ENCODE measurements at places on chromosomes 2 and 18.

DNA sequence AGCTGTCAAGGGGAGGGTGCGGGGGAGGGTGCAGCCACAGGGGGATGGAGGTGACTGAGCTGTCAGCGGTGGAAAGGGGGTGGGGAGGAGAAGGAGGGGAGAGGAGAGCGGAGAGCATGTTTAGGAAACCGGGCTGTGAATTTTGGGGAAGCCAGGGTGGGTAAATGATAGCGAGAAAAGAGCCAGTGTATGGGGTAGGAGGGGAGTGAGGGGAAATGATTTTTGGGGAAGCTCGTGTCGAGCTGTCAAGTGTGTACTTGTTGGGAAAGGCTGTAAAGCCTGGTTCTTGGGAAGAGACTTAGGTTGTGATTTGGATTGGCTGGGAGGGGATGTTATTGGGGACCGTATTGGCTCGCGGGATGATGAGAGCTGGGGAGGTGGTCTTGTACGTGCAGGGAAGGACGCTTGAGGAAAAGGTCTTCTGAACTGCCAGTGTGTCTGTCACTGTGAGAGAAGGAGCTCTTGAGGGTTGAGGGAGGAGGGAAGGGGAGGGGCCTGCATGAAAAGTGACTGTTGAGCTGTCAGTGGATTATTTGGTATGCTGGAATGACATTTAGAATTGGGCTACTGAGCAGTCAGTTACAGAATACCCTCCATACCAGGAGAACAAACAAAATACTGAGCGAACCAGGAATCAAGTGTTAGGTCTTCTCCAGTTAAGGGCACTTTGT lies 1.0 kb downstream of the UBR3 start:
- peak; percentile 58 for DNase-seq

DNA sequence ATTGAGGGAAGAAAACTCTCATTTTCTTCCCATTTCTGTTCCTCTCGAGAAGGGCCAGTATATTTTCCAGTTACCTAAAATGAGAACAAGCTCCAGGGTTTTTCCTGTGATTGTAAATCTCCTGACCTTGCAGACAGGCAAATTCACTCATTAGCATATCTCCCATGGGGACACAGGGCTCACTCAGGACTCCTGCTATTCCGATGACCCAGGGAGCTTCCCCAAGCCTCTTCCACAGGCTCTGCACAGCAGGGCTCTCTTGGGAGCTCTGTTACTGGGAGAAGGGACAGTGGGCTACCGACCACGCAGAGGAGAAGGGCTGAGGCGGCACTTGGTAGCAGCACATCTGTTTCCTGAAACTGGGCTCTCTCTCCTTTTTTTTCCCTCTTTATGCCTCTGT lies 135.2 kb upstream of the CAPN13 start:
- no peak for DNase-seq

- peak; percentile 23 for DNase-seq
These were observed 245.7 kb downstream of the IKZF2 start for GRCh38 chr2:212905640-212906201.

- DNase-seq, result no peak
These were observed 178.6 kb downstream of the MGAT5 start for GRCh38 chr2:134432435-134432883.

DNA sequence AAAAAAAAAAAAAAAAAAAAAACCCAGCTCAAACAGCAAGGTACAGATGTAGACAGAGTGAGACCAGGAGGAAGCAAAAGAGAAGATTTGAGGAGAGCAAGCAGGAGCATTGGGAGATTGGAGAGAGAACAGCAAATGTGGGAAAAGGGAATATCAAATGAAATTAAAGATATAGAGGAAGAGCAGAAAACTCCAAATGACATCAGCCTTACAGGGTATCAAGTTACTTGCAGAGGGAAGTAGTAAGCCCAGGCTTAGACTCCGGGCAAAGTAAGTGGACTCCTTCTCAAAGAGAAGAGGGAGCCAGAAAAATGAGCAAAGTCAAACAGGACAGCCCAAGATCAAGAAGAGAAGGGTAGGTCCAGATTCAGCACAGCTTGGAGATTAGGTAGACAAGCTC lies 93.3 kb upstream of the PPP1CB start:
- peak; percentile 62 for DNase-seq

DNA sequence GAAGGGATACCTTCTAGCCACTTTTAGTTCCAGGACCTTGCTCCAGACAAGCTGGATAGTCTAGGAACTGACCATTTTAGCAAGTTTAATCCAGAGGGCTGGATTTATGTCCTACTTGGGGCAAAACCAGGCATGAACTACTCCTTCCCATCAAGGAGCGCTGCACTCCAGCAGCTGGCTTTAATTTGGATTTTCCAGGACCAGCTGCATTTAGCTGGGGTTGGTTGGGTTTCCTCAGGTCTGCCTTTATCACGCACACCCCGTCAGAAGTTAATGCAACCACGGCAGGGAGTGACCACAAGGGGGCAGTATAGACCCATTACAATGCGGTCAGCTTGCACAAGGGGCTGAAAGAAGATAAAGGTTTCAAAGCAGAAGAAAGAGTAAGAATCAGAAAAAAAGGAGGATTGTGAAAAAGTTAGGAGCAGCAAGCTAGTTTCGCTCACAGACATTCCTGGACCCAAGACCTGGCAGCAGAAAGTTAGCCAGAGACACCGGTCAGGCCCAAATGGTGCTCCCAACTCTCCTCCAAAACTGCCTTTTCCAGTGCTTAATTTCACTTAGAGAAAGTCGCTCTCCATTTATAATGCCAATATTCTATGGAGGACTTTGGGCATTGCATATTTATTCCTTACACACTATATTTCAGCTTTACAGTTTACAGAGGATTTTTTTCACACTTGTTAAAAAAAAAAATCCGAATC lies 40.1 kb downstream of the SLC4A1AP start:
- DNase-seq, result peak; percentile 97

GRCh38 chr2:111167076-111167862 lies 46.6 kb downstream of the BCL2L11 start:
- DNase-seq, result no peak

DNA sequence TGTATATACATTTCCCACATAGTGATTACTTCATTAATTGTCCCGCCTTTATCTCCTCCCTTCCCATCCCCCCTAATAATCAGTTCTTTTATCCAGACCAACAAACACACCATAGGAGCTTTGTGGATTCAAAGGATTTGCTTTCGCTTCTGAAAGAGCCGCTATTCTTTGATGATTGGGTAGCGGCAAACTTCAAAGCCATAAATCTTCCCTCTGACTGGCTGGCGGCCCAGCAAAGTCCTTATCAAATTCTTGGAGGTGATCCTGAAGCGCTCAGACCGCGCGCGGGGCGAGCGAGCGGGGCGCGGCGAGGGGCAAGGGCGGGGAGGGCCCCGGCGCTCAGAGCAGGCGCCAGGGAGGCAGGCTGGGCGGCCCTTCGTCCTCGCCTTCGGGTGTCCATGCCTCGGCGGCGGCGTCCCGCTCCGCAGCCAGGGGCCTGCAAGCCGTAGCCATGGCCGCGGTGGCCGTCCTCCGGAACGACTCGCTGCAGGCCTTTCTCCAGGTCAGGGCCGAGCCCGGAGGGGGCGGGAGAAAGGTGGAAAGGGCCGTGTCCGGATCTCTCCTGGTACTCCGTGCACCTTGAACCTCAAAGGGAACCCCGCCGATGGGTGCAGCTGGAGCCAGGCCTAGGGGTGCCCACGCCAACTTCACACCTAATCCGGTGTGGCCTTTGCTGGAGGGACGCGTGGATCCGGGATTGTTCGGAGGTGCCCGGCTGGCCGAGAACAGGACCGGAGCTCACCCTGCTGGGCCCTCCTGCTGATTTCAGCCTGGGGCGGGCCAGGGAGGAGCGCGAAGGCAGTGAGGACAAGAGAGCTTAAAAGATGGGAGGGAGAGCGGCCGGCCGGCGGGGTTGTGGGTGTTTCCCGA lies at the start of gene SP5:
Gene SP5 (plus strand): TSS at position 276 of the 870 bp plus-strand sequence. CDS start 176 bp downstream, at position 452.
- no peak for DNase-seq

GRCh38 chr2:232741294-232741693 lies 35.1 kb downstream of the KCNJ13 start:
- DNase-seq, result no peak

DNA sequence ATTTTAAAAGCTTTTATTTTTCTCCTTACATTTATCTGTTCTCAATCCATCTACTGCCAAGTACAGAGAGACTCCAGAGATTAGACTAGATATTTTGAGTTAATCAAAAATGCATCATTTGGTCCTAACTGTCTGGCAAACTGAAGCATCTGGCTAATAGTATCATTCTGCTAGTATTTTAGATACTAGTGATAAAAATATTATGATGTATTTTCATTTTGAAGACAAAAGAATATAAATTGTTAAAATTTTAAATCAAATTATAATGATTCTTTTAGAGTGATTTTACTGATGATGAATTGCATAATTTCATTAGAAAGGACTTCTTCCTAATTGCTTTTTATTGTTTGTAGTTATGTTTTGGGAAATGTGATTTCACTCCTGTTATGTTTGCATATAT lies 584.0 kb downstream of the LRRTM4 start:
- DNase-seq, result no peak

DNA sequence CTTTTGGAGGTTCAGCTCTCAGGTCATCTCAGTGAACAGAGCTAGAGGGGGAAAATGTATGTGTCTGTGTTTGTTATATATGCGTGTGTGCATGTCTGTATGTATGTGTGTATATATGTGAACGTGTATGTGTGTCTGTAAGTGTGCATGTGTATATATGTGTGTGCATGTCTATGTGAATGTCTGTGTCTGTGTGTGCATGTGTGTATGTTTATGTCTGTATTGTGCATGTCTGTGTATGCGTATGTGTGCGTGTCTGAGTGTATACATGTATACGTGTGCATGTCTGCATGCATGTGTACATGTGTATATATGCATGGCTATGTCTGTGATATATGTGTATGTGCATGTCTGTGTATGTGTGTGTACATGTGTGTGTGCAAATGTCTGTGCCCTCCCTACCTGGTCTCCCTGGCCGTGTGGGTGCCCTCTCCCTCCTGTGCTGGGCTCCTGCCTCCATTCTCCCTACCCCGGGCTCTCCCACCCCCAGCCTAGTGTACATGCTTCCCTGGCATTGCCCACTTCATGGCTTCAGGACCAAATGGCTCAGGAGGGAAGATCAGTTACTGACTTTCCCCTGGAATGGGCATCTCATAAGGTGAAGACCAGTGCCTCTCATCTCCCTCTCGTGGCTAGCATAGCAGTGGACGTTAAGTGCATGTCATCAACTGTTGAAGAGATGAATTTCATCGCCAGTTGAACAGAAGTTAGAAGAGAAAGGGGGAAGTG lies 49.9 kb downstream of the TRAF3IP1 start:
- DNase-seq, result no peak

All from AG10803 (cell line).